ENCODE measurements at places on chromosomes 5 and 9.
A peak's percentile ranks its signal among the peaks of the same experiment; 100 is the strongest.

GRCh38 chr5:145588113-145588512 lies 247.0 kb downstream of the PRELID2 start:
- DNase-seq = no peak

- DNase-seq = peak; percentile 35
Measured at GRCh38 chr5:141172381-141173204, at the start of gene PCDHB7. TSS of gene PCDHB7 (plus strand) at chr5:141172644. CDS start at chr5:141172836, 192 bp downstream.

DNA sequence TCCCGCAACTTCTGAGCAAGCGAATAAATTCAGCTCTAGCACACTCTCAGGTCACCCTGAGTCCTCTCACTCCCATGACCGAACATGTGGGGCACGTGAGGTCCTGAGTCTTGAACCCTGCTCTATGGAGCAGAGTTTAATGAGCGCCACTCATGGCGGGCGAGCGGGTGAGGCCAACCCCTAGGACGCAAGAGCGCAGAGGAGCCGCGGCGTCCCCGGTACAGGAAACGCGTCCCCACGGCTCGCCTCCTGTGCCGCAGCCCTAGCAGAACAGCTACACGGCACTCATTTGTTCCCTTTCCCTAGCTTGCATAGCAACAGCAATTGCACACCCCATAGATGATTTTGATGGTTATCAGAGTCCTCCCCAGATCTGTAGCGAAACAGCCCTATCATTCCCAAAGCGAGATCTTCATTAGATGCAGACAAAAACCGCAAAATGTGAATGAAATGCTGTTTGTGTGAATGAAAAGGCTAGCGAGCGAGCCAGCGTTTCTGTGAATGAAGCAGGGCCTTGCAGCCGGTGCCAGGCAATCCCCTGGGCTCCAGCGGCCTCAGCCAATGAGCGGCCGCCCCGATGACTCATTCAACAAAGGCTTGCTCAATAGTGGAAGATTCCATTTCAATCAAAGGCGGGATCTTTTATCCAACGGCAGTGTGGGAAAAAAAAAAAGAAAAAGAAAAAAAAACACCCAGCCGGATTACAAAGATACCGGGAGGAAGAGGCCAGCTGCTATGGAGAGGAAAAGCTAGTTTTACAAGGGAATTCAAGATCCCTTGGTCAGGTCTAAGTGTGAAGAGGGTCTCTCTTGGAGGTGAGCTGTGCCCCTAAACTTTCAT lies 1.5 kb upstream of the SHC3 start:
- DNase-seq = peak; percentile 97

DNA sequence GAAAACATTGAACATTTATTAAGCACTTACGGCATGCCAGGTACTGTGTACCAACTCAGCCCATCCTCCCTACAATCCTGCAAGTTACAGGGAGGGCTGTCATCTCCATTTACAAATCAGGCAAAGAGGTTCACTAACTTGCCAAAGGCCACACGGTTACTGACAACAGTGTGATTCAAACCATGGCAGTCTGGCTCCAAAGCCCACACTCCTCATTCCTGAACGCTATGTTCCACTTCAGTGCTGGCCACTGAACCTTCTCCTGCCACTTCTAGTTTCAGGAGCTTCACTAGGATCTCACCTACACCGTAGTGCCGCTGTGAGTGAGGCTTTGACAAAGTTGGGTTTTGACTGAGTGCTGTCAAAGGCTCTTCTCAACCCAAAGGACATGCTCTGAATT lies 7.2 kb upstream of the LIFR start:
- no peak for DNase-seq

DNA sequence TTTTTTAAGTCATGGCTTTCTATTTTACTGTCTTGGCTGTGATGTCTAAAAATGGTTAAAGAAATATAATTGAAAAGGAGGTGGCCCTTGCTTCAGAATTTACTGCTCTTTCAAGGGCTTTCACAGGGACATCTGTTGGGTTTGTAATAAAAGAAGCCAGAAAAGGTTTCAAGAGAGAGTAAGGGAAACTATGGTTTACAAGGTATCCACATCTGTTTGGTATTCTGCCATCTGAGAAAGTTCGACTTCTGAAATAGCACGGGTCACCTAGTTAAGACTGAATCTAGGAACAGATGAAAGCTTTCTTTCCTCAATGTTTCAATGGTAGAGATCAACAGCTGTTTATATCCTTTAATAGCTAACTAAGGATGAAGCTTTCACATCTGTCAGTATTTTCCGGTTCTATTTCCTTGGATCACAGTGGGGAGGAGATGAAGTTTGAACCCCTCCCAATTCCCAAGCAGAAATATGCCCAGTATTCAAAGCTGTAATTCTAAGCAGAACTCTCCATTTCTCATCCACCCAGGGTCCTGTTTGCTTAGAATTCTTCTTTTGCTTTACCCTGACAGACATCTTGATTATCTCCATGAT lies 72.8 kb upstream of the IFNK start:
- DNase-seq = no peak

DNA sequence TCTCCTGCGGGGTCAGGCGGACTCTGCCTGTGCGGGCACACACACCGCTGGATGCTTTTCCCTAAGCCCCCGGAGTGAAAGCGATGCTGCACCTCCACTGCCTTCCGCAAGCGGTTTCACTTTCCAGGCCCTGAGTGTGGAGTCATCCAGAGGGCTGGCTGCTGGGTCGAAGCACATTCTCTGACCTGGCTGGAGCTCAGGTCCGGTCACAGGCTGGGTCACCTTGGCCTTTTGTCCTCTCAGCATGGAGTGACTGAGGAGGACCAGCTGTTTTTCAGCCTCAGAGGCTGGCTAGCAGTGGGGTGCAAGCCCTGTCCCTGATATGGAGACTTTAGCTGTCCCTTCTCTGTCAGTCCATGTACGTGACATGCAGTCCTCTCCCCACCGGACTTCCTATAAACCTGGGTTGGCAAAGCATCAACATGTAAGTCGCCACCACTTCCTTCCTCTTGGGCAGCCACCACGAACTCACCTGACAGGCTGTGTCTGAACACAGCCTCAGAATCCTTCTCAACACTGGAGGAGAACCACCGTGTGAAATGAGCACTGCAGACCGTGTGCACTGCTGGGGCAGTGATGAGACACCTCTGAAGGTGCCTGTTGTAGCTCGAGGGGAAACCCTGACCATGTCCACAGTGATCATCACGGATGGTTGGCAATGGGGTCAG lies 51.3 kb downstream of the GADD45G start:
- no peak for DNase-seq

DNA sequence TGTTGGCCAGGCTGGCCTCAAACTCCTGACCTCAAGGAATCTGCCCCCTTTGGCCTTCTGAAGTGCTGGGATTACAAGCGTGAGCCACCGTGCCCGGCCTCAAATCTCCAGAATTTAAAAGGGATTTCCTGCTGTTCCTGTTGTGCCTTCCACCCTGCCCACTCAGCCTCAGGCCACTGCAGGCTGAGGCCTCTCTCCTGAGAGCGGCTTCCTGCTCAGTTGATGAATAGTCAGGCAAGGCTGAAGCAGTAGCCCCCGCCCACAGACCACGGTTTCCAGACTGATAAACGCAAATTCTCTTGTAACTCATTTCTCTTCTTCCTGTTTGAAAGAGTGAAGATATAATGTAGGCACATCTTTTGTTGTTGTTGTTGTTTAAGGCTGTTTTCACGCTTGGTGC lies 127.0 kb upstream of the PLCXD3 start:
- DNase-seq = no peak

DNA sequence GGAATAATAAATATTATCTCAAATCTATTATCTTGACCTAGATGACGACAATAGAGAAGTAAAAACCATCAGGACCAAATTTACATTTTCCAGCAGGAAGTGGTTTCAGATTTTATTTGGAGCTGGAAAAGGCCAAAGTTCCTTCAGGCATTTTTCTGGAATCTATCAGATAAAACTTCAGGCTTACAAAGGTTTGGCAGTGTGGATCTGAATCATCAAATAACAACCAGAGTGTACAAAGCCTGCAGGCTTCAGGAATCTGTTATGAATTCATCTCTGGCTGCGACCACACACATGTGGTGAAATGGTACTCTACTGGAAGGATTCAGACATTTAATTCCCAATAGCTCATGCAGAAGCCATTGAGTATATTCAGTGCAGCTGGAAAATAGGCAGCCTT lies 726.4 kb upstream of the GRAMD2B start:
- no peak for DNase-seq

DNA sequence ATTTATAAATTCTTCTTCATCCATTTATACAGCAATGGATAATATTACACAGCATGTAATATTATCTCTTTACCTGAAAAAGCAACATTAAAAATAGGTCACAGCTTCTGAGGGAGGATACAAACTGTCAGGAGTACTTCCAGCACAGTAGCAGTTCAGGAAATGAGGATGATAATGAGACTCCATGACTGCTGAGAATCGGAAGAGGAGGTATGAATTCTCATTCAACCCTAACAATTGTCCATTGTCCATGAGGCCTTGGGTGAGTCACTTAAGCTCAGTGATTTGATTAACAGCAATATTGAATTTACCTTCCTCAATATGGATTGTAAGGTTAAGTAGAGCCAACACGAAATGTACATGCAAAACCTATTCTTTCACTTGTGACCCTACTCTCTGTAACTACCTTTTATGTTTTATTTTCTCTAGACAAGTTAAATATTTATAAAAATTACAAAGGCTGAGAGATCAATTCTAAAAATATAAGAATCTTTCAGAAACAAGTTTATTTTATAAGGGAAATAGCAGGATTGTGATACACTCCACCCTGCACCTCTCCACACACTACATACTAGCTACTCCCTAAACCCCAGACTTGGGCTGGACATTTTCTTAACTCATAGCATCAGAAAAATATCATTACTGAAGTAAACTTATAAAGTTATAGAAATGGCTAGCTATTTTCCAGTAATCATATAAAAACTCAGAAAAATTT lies 159.1 kb upstream of the ACOT12 start:
- DNase-seq = peak; percentile 85

DNA sequence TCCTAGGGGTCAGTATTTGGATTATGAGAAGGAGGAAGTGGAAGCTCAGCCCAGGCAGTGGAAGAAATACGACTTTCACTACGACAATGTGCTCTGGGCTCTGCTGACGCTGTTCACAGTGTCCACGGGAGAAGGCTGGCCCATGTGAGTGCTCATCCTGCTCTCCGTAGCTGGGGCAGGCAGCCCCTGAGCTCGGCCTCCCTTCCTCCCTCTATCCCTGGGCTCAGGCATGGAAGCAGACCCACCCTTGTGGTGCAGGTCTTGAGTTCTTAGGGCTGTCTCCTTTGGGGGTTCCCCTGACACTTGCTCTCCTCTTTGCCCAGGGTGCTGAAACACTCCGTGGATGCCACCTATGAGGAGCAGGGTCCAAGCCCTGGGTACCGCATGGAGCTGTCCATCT lies 180.1 kb downstream of the CACNA1B start:
- no peak for DNase-seq

DNA sequence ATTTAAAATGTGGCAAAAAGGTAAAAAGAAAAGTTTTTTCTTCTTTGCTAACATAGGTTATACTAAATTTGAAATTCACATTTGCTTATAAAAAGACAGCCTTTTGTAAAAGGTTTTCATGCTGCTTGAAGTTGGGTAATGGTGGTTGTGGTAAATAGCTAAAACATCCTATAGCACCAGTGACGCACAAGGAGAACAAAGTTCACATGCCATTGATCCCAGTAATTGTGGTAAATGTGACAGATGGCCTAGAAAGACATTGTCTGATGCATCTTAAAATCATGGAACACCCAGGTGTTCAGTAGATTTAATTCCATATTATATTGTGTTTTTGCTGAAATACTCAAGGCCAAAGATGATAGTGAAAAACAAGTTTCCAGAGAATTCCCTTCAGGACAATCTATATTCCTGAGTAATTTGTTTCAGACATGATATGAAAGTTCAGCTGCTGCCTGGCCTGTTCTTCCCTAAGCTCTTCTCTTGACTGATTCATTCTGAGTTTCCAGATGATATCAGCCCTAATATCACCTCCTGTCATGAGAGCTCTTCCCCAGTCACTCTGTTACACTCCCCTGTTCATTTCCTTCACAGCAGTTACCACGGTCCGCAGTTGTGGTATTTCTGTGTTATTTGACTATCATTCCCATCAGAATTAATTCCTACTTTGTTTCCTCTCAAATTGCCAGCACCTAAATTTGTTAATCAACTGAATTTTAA lies 4.6 kb upstream of the FBXL17 start:
- no peak for DNase-seq

- DNase-seq = peak; percentile 16
Measured at GRCh38 chr9:110426052-110426709, 88.5 kb upstream of the TXNDC8 start.

DNA sequence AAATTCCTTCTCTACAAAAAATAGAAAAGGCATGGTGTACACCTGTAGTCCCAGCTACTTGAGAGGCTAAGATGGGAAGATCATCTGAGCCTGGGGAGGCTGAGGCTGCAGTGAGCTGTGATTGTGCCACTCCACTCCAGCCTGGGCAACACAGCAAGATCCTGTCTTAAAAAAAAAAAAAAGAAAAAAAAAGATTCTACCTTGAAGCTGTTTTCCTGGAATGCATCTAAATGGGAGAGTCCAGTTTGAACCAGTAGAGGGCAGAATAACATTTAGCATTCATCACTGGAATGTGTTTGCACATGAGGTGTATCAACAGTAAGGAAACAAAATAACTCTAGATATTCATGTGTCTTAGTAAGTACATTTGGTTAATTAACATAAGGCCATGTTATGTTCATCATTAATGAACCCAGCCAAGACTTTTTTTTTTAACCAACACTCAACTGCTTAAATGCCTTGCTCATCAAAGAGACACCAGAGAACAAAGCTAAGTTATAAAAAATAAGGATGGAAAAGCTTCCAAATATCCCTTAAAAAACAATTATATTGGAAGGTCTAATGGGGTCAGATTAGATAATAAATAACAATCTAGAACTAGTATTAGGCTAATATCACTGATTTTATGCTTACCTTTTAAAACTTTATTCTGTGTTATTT lies 16.1 kb downstream of the IFNE start:
- peak; percentile 88 for DNase-seq

GRCh38 chr5:52262844-52263243 lies 524.9 kb upstream of the ITGA1 start:
- no peak for DNase-seq

- no peak for DNase-seq
Measured at GRCh38 chr9:93668261-93668871, 92.0 kb downstream of the PHF2 start.

DNA sequence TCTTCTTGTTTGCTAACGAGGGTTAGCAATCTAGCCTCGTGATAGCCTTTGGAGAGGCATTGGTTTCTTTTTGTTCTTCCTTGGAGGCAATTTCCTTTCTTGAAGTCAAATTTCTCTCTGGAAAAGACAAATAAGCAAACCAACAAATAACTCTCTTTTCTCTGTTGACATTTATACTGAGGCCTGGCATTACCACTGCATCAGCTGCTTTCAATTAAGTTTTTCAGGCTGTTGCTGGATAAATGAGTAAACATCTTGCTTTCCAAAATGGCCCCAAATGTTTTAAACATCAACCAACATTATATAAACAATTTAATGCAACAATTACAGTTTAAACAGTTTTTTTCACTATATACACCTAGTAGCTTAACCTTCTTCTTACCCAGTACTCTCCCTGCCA lies 264.4 kb downstream of the HTR1A start:
- no peak for DNase-seq

DNA sequence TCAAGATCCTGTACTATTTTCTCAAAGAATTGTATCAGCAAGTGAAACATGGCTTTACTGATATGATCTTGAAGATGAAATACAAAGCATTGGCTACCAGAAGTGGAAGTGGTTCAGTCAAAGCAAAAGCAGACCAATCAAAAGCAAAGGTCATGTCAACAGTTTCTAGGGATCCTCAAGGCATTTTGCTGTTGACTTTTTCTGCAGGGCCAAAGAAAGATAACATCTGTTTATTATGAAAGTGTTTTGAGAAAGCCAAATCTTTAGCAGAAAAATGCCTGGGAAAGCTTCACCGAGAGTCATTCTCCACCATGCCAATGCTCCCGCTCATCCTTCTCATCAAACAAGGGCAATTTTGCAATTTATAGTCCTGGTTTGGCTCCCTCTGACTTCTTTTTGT lies 90.3 kb upstream of the ACO1 start:
- no peak for DNase-seq

All from endothelial cell of umbilical vein (primary cell).